ENCODE measurements at places on chromosomes 1 and 21. TPM values are rescaled to one million over a fixed set of nuclear protein-coding genes. Genes with fewer than 3 reads are reported as not detected.

LEMD1 gene
- total RNA-seq = not detected

DNA sequence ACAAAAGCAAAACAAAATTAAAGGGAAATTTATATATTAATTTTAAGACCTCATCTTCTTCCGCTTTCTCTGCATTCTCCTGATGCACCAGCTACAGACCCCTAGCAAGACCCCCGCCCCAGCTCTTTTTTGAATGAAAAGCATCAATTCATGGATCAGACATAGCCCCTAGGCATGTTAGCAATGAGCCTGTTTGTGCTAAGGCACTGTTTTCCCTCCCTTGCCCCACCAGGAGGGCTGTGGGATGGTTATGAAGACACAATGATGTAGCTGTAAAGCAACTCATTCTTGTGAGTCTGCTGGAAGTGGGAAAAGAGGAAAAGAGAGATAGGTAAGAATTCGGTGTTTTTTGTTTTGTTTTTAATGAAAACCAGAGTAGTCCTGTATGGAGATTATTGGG, 88.5 kb upstream of the ZBTB18 start:
- no peak for DNase-seq

DNA sequence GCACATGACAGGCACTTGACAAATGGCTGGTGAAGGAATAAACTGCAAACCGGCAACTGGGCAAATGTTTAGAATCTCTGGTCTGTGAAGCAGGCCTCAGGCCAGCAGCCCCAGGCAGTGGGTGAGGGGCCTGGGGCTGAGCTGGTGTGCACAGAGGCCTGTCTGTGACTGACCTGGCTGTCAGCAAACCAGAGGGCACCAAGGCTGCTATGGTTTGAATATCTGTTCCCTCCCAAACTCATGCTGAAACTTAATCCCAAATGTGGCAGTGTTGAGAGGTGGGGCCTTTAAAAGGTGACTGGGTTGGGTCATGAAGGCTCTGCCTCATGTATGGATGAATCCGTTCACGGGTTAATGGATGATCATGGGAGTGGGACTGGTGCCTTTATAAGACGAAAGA, 139.8 kb downstream of the DMRTB1 start:
- no peak for DNase-seq

ERRFI1 gene
- total RNA-seq = 127 TPM

DNA sequence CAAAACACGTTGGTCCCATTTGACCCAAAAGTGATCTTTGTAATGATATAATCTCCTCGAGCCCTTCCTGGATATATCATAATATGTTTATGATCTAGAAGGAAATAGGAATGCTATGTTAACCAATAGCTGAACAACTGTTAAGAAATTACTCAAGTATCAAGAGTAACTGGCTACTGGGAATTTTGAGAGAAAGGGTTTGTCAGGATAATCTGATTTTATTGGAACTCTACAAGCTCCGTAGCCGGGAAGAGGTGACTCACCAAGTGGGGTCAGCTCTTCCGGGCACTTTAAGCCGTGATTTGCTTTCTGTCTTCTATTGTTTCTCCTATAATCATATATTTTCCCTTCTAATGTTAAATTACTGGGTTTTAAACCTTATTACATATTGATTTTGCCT, 250.5 kb upstream of the POGK start:
- no peak for DNase-seq

DNA sequence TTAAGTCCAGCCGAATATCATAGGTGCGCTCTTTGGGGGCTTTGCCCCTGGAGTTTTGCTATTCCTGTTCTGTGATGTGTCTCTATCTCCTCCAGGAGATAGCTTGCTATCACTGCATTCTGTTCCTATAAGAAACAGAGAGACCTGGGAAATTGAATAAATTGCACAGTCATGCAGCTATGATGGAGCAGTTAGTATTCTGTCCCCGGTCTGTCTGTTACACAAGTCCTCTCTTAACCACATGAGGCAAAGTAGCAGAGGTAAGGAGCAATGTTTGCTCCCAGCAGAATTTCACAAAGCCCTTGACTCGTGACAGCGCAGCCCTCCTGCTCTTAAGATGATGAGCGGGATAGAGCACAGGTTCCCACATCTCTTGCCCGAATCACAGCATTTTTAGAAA, 63.9 kb upstream of the GRHL3 start:
- DNase-seq = no peak

SEMA4A gene
- 2.6 TPM for total RNA-seq
